Endothelial cell (in vitro differentiated cells): ENCODE measurements at places on chromosomes 11 and 22. TPM values are rescaled to one million over a fixed set of nuclear protein-coding genes. Genes with fewer than 3 reads are reported as not detected.

- DNase-seq: no peak
- H3K27ac ChIP-seq: no peak overlapping the region
- peaks cover 9% of the 10 kb centered on the region for H3K36me3 ChIP-seq
- H3K4me1 ChIP-seq: no peaks in the 10 kb centered on the region
- H3K27me3 ChIP-seq: peaks cover 2% of the 10 kb centered on the region
Measured at GRCh38 chr11:57942808-57943207, 80.9 kb upstream of the OR9Q1 start.

RIC3 gene
- 5.6 TPM for total RNA-seq

DNA sequence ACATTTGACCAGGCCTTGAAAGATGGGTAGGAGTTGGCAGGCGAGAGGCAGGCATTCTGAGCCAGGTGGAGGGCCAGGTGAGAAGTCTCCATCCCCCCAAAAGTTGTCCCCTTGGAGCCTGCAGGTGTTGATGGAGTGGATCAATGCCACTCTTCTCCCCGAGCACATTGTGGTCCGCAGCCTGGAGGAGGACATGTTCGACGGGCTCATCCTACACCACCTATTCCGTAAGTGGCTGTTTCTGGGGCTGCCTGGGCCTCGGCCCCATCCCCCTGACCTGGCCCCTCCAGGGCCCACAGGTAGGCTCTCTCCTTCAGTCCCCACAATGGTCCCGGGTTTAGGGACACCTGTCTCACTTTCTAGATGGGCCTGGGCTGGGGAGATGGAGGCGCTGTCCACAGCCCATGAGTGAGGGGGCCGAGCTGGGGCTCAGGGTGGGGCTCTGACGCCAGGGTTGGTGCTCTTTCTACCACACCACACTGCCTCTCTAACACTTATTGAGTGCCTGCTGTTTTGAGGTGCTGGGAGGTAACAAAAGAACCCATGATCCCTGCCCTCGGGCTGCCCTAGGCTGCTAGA lies 7.0 kb downstream of the PARVG start:
- no peaks in the 10 kb centered on the region for H3K27me3 ChIP-seq
- no peak overlapping the region for H3K4me3 ChIP-seq
- H3K27ac ChIP-seq: no peak overlapping the region

THRSP gene
- not detected for total RNA-seq

- H3K27ac ChIP-seq: peak overlapping the region; percentile 99
- H3K36me3 ChIP-seq: peaks cover 18% of the 10 kb centered on the region
- peaks cover 17% of the 10 kb centered on the region for H3K27me3 ChIP-seq
- DNase-seq: peak; percentile 33
Measured at GRCh38 chr22:19974935-19975706, 33.5 kb upstream of the TXNRD2 start.

DNA sequence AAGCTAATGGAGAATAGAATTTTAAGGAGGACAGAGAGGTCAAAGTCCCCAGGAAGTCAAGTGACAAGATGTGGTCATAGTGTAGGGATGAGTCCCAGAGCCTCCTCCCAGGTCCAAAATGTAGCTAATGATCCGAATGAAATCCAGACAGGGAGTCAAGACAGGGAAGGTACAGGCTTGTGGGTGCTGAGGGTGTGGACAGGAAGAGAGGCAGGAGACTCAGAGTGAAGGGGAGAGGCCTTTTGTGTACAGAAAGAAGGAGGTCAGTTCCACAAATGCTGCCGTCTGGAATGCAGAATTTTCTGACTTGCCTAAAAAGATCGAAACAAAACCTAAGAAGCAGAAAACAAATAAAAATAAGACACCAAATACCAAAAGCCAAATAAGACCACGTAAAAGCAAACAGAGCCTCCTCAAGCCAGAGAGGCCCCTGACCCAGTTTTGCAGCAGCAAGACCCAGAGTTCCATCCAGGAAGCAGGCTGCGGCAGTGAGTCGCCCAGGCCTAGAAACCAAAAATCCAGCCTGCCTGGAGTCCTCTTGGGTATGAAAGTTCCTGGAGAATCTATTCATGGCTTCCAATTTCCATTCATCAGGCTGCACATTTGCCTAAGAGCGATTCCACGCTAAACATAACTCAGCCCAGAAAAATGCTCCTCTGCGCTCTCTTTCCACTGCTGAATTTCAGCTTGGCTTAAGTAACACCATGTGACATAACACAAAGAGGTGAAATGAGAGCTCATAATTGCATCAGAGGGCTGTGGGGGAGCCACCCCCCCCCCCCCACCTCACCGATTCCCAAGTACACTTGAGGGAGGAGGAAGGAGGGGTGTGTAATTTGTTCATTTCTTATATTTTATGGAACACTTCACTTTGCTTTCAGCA lies 71.2 kb downstream of the KIRREL3 start:
- H3K36me3 ChIP-seq: no peaks in the 10 kb centered on the region
- H3K4me1 ChIP-seq: no peaks in the 10 kb centered on the region
- H3K27ac ChIP-seq: no peak overlapping the region
- H3K27me3 ChIP-seq: peaks cover 2% of the 10 kb centered on the region

GRCh38 chr11:77747381-77747969 lies 73.0 kb downstream of the RSF1 start:
- DNase-seq: no peak
- peaks cover 1% of the 10 kb centered on the region for H3K27me3 ChIP-seq
- H3K27ac ChIP-seq: no peak overlapping the region
- H3K36me3 ChIP-seq: peaks cover 8% of the 10 kb centered on the region
- peaks cover 15% of the 10 kb centered on the region for H3K4me1 ChIP-seq

DNA sequence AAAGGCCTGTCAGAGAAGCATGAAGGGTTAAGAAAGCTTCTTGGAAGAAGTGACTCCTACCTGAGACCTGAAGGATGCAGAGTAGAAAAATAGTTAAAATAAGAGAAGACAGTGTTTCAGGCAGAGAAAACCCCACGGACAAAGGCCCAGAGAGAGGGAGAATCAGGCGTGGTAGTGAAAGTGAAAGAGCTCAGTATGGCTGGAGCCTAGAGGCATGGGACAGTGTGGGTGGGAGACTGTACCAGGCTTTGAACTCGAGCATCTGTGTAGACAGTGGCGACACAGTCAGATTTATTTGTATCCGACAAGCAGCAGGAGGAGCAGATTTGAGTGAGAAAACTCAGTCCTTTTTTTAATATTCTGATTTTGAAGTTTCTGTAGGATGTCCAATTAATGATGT lies 360.0 kb downstream of the OPCML start:
- no peak overlapping the region for H3K27ac ChIP-seq
- H3K36me3 ChIP-seq: no peaks in the 10 kb centered on the region
- no peak overlapping the region for H3K4me3 ChIP-seq
- H3K4me1 ChIP-seq: peaks cover 23% of the 10 kb centered on the region
- H3K27me3 ChIP-seq: no peaks in the 10 kb centered on the region

GRCh38 chr11:30387891-30388861 lies 65.3 kb downstream of the ARL14EP start:
- peaks cover 26% of the 10 kb centered on the region for H3K4me1 ChIP-seq
- H3K36me3 ChIP-seq: peaks cover 11% of the 10 kb centered on the region
- peaks cover 12% of the 10 kb centered on the region for H3K27me3 ChIP-seq
- peak overlapping the region; percentile 55 for H3K27ac ChIP-seq

DNA sequence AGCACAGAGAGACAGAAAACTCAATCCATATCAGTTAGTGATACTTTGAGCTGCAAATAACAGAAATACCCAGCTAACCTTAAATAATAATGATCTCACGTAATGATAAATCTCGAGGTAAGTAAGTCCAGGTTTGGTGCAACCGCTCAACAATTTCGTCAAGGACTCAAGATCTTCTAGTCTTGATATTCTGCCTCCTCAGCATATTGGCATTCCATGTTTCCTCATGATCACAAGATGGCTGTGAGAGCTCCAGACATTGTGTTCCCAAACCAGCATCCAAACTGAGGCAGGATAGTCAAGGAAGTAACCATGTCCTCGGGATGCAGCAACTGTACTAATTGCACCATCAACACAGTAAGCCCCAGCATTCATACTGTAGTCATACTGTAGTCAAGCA lies 7.5 kb upstream of the LARGE1 start:
- H3K27me3 ChIP-seq: peaks cover 3% of the 10 kb centered on the region
- H3K4me1 ChIP-seq: peaks cover 10% of the 10 kb centered on the region
- no peaks in the 10 kb centered on the region for H3K36me3 ChIP-seq
- no peak overlapping the region for H3K4me3 ChIP-seq

TBX10 gene
- total RNA-seq: not detected

PHOX2A gene
- not detected for total RNA-seq

C1QTNF5 gene
- 26.0 TPM for total RNA-seq

DNA sequence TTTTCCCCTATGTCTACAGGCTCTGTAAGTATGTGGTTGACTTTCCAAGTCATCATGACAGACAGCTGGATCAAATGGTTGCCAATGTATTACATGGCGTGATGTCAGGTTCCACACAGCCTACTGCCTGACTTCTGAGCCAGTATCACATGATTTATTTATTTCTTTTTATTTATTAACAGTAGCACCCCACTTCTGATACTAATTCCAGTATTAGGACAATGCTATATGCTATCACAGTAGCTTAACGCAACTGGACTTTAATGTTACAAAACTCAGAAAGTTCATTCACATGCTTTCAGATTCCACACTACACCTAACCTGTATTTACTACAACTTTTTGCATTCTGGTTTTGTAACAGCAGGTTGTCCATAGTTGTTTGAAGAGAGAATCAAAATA lies 17.7 kb upstream of the C11orf24 start:
- H3K27me3 ChIP-seq: peaks cover 2% of the 10 kb centered on the region
- H3K4me1 ChIP-seq: peaks cover 4% of the 10 kb centered on the region
- H3K4me3 ChIP-seq: no peak overlapping the region
- DNase-seq: no peak
- H3K36me3 ChIP-seq: no peaks in the 10 kb centered on the region

UNC93B1 gene
- 13.1 TPM for total RNA-seq

DNA sequence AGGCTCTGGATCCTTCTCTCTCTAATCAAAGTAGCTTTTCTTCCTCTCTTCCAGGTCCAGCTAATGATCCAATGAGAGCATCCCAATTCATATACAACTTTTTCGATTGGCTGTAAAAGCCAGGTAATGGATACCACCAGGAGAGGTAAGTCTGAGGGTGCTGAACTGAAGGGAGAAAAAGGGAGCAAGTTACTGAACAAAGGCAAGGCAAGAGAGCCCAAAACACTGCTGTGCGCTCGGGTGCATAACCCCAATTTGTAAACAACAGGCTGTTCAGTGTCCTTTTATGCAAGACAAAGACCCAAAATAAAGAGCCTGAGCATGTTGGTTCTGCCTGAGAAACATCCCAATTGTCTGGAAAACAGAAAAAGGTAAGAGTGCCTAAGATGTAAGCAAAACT lies 260.1 kb downstream of the DCDC1 start:
- H3K27me3 ChIP-seq: no peaks in the 10 kb centered on the region
- H3K4me3 ChIP-seq: no peak overlapping the region
- no peaks in the 10 kb centered on the region for H3K4me1 ChIP-seq
- no peak overlapping the region for H3K27ac ChIP-seq
- no peak for DNase-seq
- no peaks in the 10 kb centered on the region for H3K36me3 ChIP-seq

- no peak for DNase-seq
- H3K4me1 ChIP-seq: no peaks in the 10 kb centered on the region
- peak overlapping the region; percentile 56 for H3K4me3 ChIP-seq
- H3K27ac ChIP-seq: no peak overlapping the region
Measured at GRCh38 chr22:19043121-19044085, 78.8 kb downstream of the DGCR2 start.
